ENCODE measurements at places on chromosomes 3 and 15. TPM values are rescaled to one million over a fixed set of nuclear protein-coding genes. Genes with fewer than 3 reads are reported as not detected.

- DNase-seq = no peak
- no peak overlapping the region for H3K27ac ChIP-seq
- H3K4me1 ChIP-seq = no peaks in the 10 kb centered on the region
- no peaks in the 10 kb centered on the region for H3K27me3 ChIP-seq
These were observed 16.3 kb upstream of the SNRK start for GRCh38 chr3:43270078-43270477.

- H3K27me3 ChIP-seq = no peaks in the 10 kb centered on the region
- H3K27ac ChIP-seq = peak overlapping the region; percentile 71
- no peaks in the 10 kb centered on the region for H3K4me1 ChIP-seq
- H3K4me3 ChIP-seq = no peak overlapping the region
- DNase-seq = no peak
- H3K36me3 ChIP-seq = no peaks in the 10 kb centered on the region
These were observed 14.7 kb upstream of the CA12 start for GRCh38 chr15:63396152-63396928.

- H3K4me3 ChIP-seq = no peak overlapping the region
- no peak for DNase-seq
- H3K4me1 ChIP-seq = no peaks in the 10 kb centered on the region
- no peaks in the 10 kb centered on the region for H3K27me3 ChIP-seq
- H3K27ac ChIP-seq = no peak overlapping the region
These were observed 28.6 kb downstream of the GALNT15 start for GRCh38 chr3:16203031-16203430.

DNA sequence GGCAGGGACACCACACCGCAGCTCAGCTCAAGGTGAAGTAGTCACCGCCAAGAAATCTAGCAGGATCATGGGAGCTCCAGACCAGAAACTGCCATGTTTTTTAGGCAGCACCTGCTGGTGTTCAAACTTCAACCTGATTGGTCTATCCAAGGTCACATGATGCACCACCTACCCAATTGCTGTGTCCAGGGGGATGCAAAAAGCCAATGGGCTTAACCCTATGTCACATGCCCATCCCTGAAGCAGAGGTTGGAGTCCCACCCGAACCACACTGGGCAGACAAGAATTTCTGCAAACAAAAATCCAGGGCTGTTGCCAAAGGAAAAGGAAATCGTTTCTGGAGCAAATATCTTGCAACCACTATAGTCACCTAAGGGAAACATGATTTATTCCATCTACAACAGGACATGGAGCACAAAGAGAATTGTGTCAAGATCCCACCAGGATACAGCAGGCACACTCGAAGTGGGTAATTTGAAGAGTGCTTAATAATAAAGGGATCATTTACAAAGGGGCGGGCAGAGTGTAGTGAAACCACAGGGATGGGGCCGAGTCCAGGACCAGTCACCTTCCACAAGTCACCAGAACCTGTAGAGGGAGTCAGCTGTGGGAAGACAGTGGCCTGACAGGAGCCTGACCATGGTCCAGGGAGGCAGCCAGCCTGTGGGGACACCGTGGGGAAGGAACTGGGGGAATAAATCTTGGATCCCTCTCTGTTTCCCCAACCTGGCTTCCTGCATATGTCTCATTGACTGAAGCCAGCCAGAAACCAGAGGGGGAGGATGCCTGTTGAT lies 34.2 kb upstream of the TSEN2 start:
- H3K4me1 ChIP-seq = no peaks in the 10 kb centered on the region
- no peak overlapping the region for H3K4me3 ChIP-seq
- H3K27ac ChIP-seq = no peak overlapping the region

CFAP100 gene
- not detected for total RNA-seq

ZKSCAN7 gene
- total RNA-seq = 4.7 TPM

TEX55 gene
- total RNA-seq = not detected

Measured in CD8-positive, alpha-beta memory T cell (primary cell).